OCI-LY7 (cell line): ENCODE measurements at places on chromosomes 2 and 18. TPM values are rescaled to one million over a fixed set of nuclear protein-coding genes. Genes with fewer than 3 reads are reported as not detected.
A peak's percentile ranks its signal among the peaks of the same experiment; 100 is the strongest.

The EMX1 gene
- not detected in 2 replicates for total RNA-seq

- DNase-seq = no peak
Measured at GRCh38 chr2:197416268-197416667, 18.6 kb downstream of the SF3B1 start.

- no peak for DNase-seq
Measured at GRCh38 chr2:207960090-207960489, 65.2 kb downstream of the PLEKHM3 start.

GRCh38 chr2:100242476-100242875 lies 79.8 kb downstream of the LONRF2 start:
- no peak for DNase-seq

- DNase-seq = peak; percentile 63
Measured at GRCh38 chr2:42859006-42859552, 66.7 kb upstream of the HAAO start.
